ENCODE measurements at places on chromosomes 1 and 21. TPM values are rescaled to one million over a fixed set of nuclear protein-coding genes. Genes with fewer than 3 reads are reported as not detected.
A peak's percentile ranks its signal among the peaks of the same experiment; 100 is the strongest.

GRCh38 chr1:182789138-182790076 lies at the start of gene NPL:
Gene NPL (plus strand): TSS chr1:182789773. CDS start chr1:182794372, 4,599 bp downstream.
- DNase-seq: peak; percentile 77

- DNase-seq: peak; percentile 45
These were observed at the start of gene NPR1 for GRCh38 chr1:153678519-153679336. Gene NPR1 (plus strand): TSS chr1:153678688. CDS start chr1:153679109, 421 bp downstream.

Gene SLC50A1
- 70.6 TPM for total RNA-seq

Gene RSPH1
- total RNA-seq: 7.4 TPM

GRCh38 chr1:234396871-234397270 lies 23.6 kb downstream of the COA6 start:
- DNase-seq: no peak

- DNase-seq: no peak
These were observed 86.2 kb downstream of the CLIC6 start for GRCh38 chr21:34754690-34755647.
